Mesenteric fat pad (tissue), 1 donor: ENCODE measurements at places on chromosomes 5 and 9. TPM values are rescaled to one million over a fixed set of nuclear protein-coding genes. Genes with fewer than 3 reads are reported as not detected.

Gene EQTN
- total RNA-seq = not detected

Gene SMIM33
- total RNA-seq = not detected

Gene DMRT3
- total RNA-seq = 1.1 TPM

Gene TEX48
- total RNA-seq = not detected

Gene IL5
- total RNA-seq = not detected

Gene TERT
- not detected for total RNA-seq

Gene GRIA1
- 3.2 TPM for total RNA-seq

Gene CDX1
- 0.35 TPM for total RNA-seq

Gene TAS2R1
- not detected for total RNA-seq

Gene CYSRT1
- total RNA-seq = 0.42 TPM

Gene SPATA31A3
- not detected for total RNA-seq

Gene MED7
- 10.7 TPM for total RNA-seq

Gene PCDHGA9
- total RNA-seq = 3.9 TPM

Gene VCAN
- total RNA-seq = 224 TPM

Gene TRPM6
- total RNA-seq = 1.3 TPM

Gene TMEM252
- total RNA-seq = not detected

Gene TAF9
- 62.1 TPM for total RNA-seq

Gene FCN2
- 1.2 TPM for total RNA-seq

Gene FABP6
- not detected for total RNA-seq

Gene F2RL2
- 0.10 TPM for total RNA-seq

Gene AHRR
- total RNA-seq = 4.5 TPM

Gene ADAMTSL1
- total RNA-seq = 3.4 TPM

Gene TAF11L5
- not detected for total RNA-seq

Gene NOL8
- 28.7 TPM for total RNA-seq

Gene MRPL22
- 38.8 TPM for total RNA-seq

Gene RNF180
- total RNA-seq = 13.0 TPM

Gene FGF10
- 24.0 TPM for total RNA-seq

Gene RAI14
- total RNA-seq = 33.7 TPM

Gene IL4
- not detected for total RNA-seq

Gene ASS1
- total RNA-seq = 304 TPM

Gene CCDC171
- total RNA-seq = 0.87 TPM

Gene SNX18
- 35.3 TPM for total RNA-seq

Gene EIF4EBP3
- total RNA-seq = 22.5 TPM

Gene GCNT1
- total RNA-seq = 15.3 TPM

Gene MOB3B
- total RNA-seq = 3.8 TPM

Gene PCDHGC5
- 1.1 TPM for total RNA-seq

Gene MLANA
- not detected for total RNA-seq

Gene FST
- total RNA-seq = 2.9 TPM

Gene PRRT1B
- not detected for total RNA-seq

Gene EGFL7
- total RNA-seq = 155 TPM

Gene ZNF879
- 3.3 TPM for total RNA-seq

Gene PHF24
- total RNA-seq = 0.39 TPM

Gene CDH9
- not detected for total RNA-seq

Gene SURF6
- total RNA-seq = 15.8 TPM

Gene GABRP
- 0.19 TPM for total RNA-seq

Gene NUDCD2
- 19.0 TPM for total RNA-seq

Gene RXRA
- 129 TPM for total RNA-seq

Gene GKAP1
- total RNA-seq = 8.1 TPM

Gene PCDH1
- total RNA-seq = 43.8 TPM

Gene ANKDD1B
- total RNA-seq = 0.64 TPM

Gene FOXD4L5
- not detected for total RNA-seq

Gene OMD
- total RNA-seq = 2.6 TPM

Gene SMIM32
- not detected for total RNA-seq

Gene GFI1B
- not detected for total RNA-seq

Gene DNAH5
- total RNA-seq = 0.35 TPM

Gene PPP3R2
- total RNA-seq = not detected

Gene CNTFR
- total RNA-seq = 116 TPM

Gene TAF11L11
- total RNA-seq = not detected

Gene C7
- 326 TPM for total RNA-seq

Gene CD14
- total RNA-seq = 224 TPM
